ENCODE measurements at places on chromosomes 3 and 15.
A peak's percentile ranks its signal among the peaks of the same experiment; 100 is the strongest.

- no peak for DNase-seq
Observed at GRCh38 chr3:34073961-34074360, 275.5 kb downstream of the PDCD6IP start.

DNA sequence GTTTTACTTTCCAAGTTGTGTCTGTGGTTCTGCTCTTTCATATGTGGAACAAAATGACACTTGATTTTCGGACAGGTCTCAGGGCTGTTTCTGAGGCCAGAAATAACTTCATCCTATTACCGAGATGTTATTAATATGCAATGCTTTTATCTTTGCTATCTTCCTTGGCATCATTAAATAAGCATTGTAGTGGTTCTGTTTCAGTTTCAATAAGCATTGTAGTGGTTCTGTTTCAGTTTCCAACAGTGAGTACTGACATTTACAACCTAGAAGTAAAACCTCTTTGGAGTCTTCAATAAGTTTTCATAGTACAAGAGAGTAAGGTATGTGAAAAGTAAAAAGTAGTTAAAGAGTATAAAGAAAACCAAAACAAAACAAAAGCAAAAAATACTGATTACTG is 746.2 kb downstream of the GRM7 start:
- DNase-seq = no peak

GRCh38 chr3:85270488-85270887 is 311.7 kb downstream of the CADM2 start:
- no peak for DNase-seq

DNA sequence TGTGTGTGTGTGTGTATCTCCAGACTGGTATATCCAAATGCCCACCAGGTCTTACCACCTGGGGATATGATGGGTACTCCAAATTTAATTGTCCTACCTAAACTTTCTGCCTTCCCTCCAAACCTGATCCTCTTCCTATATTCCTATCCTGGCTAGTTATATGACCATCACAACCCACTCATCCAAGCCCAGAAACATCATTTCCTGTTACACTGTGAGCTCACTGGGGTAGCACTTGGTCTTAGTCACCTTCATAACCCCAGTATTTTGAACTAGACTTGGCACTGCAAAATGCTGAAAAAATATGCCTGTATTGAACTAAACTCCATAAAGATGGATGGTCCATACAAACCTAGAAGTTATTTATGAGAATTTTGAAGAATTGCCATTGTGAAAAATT is 178.8 kb upstream of the EIF1B start:
- no peak for DNase-seq

DNA sequence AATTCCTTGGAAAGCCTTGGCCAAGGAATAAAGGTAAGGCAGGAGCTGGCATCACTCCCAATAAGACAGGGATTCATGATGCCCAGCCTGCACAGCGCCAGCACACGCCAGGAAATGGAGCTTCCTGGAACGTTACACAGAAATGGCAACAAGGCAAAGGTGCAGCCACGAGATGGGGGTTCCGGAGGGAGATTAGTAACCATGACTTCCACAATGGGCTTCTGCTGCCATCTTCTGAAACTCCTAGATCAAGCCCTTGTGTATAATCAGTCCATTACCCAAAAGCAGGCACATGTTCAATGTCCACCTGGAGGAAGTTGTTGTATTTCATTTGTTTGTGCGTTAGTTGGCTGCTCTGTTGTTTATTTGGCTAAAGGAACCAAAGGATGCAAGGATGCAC is 131.2 kb upstream of the TRIM42 start:
- DNase-seq = no peak

- no peak for DNase-seq
Observed at GRCh38 chr15:80735344-80735743, 40.2 kb downstream of the ABHD17C start.

DNA sequence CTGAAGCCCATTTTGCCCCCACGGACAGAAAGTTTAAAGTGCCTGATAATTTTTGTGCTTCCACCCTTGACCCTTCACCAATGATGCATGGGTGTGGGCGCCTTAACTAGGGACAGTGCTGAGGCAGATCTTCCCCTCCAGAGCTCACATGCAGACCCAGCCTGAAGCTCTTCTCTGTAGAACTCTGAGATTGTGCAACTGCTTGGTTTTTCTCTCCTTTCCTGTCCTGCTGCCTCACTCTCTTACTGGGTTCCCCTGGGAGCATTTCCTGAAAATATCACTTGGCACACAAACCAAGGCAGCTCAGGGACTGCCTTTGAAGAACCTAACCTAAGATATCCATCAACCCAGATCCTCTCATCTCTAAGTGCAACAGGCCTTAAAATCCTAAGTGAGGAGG is 220.3 kb upstream of the STT3B start:
- DNase-seq = no peak

DNA sequence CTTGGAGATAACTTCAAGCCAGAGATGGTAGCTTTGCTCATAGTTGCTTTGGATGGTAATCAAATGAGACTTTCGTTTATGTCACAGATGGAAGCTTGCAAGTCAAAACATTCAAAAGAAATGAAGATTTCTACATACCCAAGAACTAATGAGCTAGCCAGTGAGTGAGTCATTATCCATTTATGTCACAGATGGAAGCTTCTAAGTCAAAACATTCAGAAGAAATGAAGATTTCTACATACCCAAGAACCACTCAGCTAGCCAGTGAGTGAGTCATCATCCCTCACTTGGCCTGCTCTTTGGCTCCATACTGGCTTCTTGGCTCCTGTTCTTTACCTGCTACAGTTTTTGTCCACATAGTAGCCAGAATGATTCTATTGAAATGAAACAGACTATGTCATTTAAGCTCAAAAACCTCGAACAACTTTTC is 559.8 kb upstream of the CBLB start:
- no peak for DNase-seq

- DNase-seq = no peak
Observed at GRCh38 chr15:98272625-98273024, 312.1 kb downstream of the ARRDC4 start.

GRCh38 chr15:63340353-63340752 is 41.3 kb downstream of the CA12 start:
- no peak for DNase-seq

- no peak for DNase-seq
Observed at GRCh38 chr15:42108806-42109205, 14.4 kb upstream of the PLA2G4D start.

GRCh38 chr3:50415061-50415460 is 55.7 kb upstream of the TMEM115 start:
- no peak for DNase-seq

GRCh38 chr15:86163816-86164215 is 84.1 kb downstream of the AGBL1 start:
- no peak for DNase-seq

- no peak for DNase-seq
Observed at GRCh38 chr15:70006259-70007147, 91.2 kb downstream of the TLE3 start.

DNA sequence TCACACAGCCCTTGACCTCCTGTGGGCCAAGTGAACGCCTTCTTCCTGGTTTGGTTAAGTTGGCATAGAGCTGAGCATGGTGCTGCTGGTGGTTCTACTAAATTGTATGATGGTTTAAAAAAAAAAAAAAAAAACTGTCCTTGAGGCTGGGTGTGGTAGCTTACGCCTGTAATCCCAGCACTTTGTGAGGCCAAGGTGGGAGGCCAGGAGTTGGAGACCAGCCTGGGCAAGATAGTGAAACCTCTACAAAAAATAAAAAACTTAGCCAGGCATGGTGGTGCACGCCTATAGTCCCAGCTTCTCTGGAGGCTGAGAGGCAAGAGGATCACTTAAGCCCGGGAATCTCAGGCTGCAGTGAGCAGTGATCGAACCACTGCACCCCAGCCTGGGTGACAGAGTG is 58.9 kb upstream of the FLNB start:
- DNase-seq = no peak

DNA sequence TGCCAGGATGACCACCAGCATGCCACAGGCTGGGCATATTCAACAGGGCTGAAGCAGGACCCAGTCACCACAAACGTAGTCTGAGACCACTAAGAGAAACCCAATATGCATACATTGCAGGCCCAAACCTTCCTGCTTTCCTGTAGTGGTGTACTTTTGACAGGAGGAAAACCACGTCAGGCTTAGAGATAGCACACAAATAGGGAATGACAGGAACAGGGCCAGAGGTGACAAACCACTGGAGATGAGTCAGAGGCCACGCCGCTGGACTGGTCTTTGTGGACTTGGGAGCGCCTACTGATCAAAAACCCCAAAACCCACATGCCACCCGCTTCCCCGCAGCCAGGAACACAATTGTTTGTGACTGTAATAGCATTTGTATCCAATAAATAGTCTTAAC is 3.6 kb upstream of the EFCAB12 start:
- no peak for DNase-seq

- DNase-seq = peak; percentile 14
Observed at GRCh38 chr3:171187706-171188290, 161.3 kb upstream of the SLC2A2 start.

GRCh38 chr3:126320517-126321293 is 36.5 kb downstream of the KLF15 start:
- no peak for DNase-seq

GRCh38 chr3:179991104-179991503 is 45.6 kb downstream of the PEX5L start:
- DNase-seq = no peak

DNA sequence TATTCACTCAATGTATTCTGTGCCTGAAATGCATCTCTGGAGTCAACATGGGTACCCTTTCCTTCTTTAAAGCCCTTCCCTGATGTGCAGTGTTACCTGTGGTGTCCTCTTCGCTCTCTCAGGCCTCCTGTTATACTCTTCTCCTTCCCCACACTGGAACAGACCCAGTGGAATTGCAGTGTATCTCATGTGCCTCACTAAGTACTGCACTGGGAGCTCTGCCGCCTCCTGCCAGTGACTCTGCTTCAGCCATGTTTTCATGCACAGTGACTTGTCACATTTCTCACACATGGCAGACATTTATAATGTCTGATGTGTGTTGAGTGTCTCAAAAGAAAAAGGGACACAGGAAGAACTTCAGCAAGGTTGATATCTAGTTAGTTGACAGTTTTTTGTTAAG is 191.0 kb downstream of the KLHL25 start:
- DNase-seq = no peak

DNA sequence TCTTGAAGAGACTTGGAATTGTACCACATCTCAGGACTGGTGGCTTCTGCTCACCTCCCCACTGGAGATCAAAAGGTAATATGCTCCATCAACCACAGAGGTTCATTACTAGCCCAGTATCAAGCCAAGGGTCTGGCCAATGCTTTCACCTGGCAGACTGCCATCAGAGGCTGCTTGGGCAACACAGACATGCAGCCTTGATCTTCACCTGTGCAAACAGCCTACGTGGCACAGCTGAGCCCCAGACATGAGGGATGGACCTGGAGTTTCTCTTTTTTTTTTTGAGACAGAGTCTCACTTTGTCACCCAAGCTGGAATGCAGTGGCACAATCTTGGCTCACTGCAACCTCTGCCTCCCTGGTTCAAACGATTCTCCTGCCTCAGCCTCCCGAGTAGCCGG is 105.6 kb upstream of the HES1 start:
- DNase-seq = no peak

GRCh38 chr3:197613199-197613598 is 57.4 kb upstream of the BDH1 start:
- DNase-seq = peak; percentile 45

DNA sequence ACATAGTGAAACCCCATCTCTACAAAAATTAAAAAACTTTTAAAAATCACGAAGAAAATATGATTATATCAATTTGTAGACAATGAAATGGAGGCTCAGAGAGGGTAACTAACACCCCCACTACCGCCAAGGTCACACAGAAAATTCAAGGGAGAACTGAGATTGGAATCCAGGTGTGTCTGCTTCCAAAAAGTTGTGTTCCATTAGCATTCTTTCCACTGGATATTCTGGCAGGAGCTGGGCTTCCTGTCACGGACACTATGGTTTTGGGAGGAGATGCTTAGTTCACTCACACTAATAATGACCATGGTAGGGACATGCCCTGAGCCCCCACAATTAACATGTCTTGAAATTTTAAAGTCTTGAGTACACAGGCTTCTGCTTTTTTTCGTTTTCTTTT is 28.8 kb downstream of the CTSH start:
- no peak for DNase-seq

- DNase-seq = no peak
Observed at GRCh38 chr3:188125076-188125475, 28.9 kb upstream of the LPP start.

GRCh38 chr3:169218314-169218983 is 445.1 kb downstream of the MECOM start:
- no peak for DNase-seq

- DNase-seq = no peak
Observed at GRCh38 chr3:27166888-27167287, 202.3 kb downstream of the NEK10 start.

DNA sequence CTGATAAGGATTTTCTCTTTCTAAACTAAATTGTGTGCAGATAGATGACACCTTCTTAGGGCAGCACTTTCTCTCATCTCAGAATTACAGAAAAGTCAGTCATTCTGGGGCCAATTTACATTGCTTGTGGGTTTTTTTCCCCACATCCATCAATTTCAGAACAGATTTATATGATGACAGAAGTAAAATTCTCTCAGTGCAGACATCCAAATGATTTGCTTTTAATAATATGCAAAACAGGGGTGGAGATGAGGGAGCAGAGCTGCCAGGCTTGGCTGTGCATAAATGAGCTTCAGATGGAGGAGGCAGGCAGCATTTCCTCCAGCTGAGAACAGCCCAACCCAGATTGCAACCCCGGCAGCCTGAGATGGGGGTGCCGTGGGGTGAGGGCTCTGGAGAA is 44.0 kb downstream of the EDEM1 start:
- no peak for DNase-seq

DNA sequence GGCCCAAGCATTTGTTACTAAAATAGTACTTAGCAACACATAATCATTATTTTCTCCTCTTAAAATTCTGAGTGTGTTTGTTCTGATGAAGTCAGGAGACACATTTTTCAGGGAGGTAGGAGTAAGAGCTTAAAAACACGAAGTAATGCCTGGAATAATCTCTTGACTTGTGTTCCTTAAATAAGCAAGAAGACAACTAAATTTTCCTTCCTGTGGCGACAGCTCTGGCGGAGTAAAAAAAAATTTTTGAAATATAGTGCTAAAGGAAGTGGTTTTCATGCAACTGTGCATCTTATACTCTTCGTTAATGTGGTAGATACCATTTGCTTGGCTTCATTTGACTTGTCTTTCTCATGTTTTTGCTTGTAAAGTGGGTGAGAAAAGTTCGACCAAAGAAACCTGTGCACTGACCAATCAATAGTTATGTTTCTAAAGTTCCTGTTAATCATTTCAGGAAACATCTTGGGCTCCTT is 11.1 kb upstream of the MBNL1 start:
- peak; percentile 23 for DNase-seq

DNA sequence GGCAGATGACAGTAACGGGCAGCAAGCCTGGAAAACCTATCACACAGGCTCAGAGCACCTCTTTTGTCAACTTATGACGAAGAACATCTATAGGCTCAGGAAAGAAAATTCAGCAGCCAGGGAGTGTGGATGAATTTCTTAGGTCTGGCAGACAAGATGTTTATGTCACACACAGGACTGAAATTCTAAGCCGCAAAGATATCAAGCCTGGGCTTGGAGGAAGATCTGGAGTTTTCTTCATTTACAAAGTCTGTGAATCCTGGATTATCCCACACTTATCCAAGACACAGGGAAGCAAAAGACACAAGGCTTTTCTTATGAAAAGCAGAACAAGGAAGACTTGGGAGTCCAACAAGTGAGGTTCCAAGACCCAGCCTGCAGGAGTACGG is 23.4 kb upstream of the CHCHD6 start:
- DNase-seq = no peak

- no peak for DNase-seq
Observed at GRCh38 chr3:9135930-9136525, 113.4 kb downstream of the SRGAP3 start.

GRCh38 chr15:91168457-91168856 is 68.4 kb downstream of the SV2B start:
- no peak for DNase-seq

- DNase-seq = no peak
Observed at GRCh38 chr3:184322731-184323487, 8.5 kb downstream of the EIF4G1 start.

Data from CD4-positive, alpha-beta T cell treated with Interleukin-6 for 4 hours (primary cell).